ENCODE measurements at places on chromosomes 12 and 14.

DNA sequence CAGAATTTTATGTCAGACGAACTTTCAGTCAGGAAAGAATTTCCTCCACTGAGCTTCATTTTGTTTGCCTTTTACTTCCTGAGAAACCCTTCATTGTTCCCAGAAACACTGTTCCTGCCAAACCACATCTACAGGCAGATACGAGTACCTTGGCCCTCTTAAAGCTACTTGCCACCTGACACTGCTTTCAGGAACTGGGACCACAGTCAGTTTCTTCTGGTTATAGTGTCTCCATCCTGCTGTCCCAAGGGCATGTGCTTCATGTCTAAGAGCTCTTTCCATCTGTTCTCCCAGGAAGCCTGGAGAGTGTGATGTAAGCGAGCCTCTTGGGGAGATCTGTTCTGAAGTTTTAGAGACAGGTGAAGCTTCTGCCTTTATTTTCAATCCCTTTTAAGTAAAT, 161.7 kb upstream of the PLEKHA5 start:
- no peak for DNase-seq

GRCh38 chr12:41034686-41035085, 153.4 kb upstream of the PDZRN4 start:
- DNase-seq, result no peak

GRCh38 chr12:124273630-124274029, 21.3 kb upstream of the RFLNA start:
- no peak for DNase-seq

DNA sequence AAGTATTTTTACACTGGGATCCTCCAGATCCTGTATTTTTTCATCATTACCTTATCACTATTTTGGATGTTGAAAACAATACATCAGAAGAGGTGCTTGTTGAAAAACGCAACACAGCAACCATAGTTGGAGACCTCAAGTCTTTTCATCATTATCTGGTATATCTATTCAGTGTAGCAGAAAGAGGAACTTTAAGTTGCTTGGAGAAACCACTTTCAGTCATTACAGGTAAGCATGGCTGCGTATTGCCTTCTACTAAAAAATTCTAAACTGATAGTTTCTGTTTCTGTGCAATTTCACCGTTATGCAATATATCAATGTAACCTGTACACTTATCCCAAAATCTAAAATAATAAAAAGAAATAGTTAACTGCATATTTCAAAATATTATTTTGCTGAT, 32.2 kb upstream of the PTPRQ start:
- no peak for DNase-seq

- no peak for DNase-seq
Measured at GRCh38 chr12:93831374-93831773, 154.2 kb downstream of the CRADD start.

DNA sequence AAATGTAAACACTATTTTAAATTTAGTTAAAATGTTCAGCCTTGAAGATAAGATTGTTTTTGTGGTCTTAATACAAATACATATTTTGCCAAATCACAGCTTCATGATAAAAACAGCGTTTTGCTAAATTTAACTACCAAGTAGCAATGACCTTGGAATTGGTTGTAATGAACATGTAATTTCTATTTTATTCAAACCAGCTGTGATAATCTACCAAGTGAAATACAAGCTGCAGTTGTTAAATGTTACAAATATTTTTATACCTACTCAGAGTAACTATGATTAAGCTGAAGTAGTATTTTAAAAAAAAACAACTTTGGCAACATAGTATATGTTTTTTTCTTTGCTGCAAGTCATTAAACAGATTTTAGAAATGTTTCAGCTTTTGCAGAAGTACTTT, 96.2 kb downstream of the CPSF2 start:
- DNase-seq, result no peak

DNA sequence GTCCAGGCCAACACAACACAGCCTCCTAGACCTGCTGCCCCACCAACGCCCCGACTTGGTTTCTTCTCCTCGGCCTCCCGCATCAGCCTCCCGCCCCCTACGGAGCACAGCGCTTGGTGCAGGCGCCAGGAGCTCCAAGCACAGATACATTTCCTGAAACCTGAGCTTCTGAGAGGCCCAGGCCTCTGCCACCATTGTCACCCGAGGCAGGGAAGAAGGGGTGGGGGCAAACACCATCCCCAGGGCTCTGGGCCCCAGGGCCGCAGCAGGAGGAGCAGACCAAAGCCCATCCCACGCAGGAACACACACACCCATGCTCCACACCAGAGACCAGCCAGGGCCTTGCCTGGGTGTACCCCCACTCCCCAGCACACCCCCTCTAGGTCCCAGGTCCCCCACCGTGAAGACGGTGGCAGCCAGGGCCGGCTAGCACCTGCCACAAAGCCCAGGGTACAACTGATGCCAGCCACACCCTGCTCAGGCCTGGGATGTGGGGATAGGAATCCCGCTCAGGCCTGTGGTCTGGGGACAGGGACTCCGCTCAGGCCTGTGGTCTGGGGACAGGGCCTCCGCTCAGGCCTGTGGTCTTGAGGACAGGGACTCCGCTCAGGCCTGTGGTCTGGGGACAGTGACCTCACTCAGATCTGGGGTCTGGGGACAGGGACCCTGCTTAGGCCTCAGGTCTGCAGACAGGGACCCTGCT, 5.4 kb downstream of the JAG2 start:
- peak; percentile 41 for DNase-seq

- DNase-seq, result no peak
Measured at GRCh38 chr14:77579065-77579464, 37.4 kb downstream of the SPTLC2 start.

DNA sequence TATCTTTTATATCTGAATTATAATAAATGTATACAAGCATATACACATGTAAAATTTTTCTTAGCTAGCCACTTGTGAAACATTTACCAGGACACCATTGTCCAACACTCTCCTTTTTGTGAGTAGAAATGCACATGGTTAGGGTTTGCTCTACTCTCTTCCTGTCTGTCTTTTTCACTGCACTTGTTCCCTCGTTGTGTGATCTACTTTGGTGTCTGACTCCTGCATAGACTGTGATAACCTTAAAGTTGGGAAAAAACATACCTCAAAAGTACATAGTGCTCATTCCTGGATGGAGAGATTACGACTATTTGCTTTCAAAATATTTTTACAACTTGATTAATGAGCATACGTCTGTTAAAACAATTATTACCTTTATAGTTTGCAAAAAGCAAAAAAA, 294.1 kb upstream of the FLRT2 start:
- no peak for DNase-seq

DNA sequence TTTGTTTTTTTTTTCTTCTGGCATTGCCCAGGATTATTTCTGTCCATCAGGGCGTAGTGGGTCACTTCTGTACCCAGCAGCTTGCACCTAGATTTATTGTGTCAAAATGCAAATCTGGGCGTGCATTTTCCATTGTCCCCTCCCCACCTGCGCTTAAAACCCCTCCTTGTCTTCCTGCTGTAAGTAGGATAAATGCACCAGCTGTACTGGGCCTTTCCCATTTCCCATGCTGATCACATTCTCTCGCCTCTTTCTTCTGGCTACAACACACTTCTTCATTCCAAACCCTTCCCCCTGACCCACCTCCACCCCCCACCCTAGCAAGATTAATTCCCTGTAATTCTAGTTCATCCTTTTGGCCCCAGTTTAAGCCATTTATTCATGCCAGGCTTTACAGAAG, 128.0 kb downstream of the ETV6 start:
- DNase-seq, result no peak

DNA sequence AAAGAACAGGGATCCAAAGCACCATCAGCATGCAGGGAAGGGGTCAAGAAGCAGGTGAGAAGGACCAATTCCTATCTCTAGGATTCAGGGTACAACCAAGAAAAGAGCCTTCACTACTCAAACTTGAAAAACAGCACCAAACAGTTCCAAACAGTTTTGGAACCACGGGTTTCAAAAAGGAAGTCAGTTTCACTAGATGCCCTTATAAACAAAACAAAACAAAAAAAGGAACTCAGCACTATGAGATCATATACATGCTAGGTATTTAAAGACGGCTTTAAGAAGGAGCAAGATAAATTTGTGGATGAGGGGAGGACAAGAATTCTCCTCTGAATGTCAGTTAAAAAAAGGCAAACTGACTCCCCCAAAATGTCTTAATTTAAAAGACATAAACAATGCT, 6.0 kb downstream of the INSM2 start:
- no peak for DNase-seq

DNA sequence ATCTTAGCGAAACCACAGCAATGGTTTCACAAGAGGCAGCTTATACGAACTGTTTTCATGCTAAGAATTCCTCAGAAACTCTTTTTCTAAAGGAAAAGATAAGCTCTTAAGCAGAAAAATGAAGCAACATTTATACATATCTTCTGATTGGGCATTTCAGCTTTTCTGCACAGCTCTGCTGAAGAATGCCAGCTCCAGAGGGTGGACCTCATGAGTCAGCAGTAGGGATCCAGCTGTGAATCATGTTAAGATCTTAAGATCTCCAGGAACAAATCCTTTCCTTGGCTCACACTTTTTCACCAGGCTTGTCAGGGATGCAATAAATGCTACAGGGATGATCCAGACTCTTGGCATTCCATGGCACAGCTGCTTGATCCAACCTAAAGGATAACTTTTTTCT, 477.1 kb upstream of the CCDC196 start:
- no peak for DNase-seq

GRCh38 chr12:132154341-132154761, 10.1 kb downstream of the NOC4L start:
- DNase-seq, result no peak

DNA sequence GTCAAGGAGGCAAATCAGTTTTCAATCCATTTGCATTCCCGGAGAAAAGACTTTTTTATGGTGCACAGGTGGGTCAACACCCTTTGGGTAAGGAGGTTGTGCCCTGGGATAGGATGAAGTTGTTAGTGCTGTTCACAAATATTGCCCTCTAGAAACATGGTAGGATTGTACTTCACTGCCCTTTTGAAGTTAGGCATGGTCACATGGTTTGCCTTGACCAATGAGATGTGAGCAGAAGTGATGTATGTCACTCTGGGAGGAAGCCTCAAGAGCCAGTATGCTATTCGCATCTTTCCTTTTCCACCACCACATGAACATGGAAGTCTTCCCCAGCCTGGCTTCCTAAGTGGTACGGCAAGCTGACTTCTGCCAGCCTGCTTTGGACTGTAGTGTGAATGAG, 182.7 kb downstream of the TMX1 start:
- DNase-seq, result no peak

DNA sequence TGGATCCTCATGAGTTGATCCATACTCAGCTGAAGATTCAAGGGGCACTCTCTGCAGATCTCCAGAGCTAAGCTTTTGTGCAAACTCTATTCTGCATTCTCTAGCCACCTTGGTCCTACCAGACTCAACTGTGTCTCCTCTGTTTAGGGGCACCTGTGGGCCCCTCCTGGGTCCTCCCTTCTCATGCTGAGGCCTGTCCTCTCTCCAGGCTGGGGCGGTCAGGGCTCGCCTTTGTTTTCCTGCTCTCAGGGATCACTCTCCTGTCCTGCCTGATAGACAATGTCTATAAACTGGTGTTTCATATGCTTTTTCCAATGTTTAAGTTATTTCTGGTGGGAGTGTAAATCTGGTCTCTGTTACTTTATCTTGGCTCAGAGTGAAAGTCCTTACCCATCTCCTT, 11.6 kb upstream of the KIF26A start:
- DNase-seq, result no peak

DNA sequence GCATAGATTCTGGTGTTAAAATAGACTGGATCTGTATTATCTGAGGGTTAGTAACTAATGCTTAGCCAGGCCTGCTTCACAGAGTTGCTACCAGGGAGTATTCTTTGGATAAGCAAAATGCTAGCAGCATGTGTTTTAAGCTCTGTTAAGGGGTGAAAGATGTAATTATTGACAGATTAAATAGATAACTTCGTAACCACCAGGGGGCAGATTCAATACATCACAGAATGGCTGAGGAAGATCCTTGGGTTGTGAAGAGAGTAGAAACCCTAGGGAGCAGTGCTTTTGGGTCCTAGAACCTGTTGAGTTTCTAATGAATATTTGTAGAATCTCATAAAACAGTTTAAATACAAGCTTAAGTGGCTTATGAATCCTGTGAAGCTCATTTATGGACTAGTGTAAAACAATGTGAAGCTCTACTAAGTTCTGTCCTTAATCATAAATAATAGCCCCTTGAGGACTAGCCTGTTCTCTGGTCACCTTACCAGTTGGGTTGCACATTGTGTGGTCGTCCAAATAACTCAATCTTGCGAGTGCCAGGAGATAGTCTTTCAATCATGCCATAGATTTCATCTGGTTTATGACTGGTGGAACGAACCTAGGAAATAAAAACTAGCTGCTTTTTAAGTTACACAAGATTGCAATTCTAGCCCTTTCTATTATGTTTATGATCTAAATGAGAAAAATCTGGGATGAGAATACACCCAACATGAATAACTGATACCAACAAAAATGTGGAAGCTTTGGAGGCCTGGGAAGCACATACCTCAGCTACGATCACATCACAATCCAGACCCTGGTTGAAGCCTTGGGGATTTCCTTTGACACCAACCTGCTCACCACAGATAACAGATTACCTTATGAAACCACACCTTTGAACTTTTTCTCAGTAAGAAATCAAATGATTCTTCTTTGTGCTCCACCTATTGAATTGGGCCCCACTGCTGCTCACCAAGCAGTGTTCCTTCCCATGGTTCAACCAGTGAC, 12.3 kb downstream of the METTL3 start:
- DNase-seq, result peak; percentile 12

DNA sequence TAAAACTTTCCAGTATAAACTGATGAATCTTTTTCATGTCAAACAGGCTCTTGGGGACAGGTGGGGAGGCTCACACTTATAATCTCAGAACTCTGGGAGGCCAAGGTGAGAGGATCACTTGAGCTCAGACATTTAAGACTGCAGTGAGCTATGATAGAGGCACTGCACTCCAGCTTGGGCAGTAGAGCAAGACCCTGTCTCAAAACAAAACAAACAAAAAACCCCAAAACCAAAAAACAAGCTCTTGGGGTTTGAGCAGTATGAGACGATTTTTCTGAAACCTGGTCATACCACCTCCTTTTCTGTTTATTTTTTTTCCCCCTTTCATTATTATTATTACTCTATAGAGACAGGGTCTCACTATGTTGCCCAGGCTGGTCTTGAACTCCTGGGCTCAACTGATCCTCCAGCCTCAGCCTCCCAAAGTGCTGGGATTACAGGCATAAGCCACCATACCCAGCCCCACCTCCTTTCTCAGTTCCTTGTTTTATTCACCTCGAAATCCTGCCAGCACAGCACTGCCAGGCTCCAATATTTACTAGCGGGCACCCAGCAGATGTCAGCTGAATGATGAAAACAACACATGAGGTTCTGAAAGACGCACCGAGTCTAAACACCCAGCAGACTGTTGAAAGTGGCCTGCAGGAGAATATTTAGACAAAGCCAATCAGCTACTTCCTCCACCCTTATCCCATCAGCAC, 19.5 kb upstream of the CDK17 start:
- no peak for DNase-seq

- no peak for DNase-seq
Measured at GRCh38 chr12:18863769-18864500, 126.0 kb downstream of the CAPZA3 start.

Measured in NCI-H1436 treated with DMSO at 0.1 percent for 48 hours (cell line).